ENCODE measurements at places on chromosomes 2 and 18.

GRCh38 chr18:52531836-52532235 is 191.8 kb downstream of the DCC start:
- no peak for DNase-seq

- no peak for DNase-seq
These were observed 143.9 kb upstream of the ITGA6 start for GRCh38 chr2:172283476-172283875.

- no peak for DNase-seq
These were observed 301.0 kb downstream of the STK39 start for GRCh38 chr2:167946441-167946841.

DNA sequence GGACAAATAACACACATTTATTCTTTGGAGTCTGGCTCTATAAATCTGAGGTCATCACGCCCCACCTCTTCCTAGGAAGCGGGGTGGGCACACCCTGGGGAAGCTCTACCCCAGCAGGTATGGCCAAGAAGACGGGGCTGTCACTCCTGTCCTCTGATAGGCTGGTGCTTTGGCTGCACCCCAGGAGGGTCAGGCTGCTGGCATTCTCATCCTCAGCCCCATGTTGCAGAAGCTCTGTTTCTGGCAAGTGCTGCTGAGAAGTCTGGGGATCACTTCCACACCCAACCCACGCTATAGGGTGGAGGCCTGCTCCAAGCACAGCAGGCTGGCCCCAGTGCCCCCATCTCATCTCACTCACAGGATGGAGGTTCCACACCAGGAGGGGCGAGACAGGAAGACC is 17.6 kb downstream of the ARHGEF4 start:
- DNase-seq = no peak

DNA sequence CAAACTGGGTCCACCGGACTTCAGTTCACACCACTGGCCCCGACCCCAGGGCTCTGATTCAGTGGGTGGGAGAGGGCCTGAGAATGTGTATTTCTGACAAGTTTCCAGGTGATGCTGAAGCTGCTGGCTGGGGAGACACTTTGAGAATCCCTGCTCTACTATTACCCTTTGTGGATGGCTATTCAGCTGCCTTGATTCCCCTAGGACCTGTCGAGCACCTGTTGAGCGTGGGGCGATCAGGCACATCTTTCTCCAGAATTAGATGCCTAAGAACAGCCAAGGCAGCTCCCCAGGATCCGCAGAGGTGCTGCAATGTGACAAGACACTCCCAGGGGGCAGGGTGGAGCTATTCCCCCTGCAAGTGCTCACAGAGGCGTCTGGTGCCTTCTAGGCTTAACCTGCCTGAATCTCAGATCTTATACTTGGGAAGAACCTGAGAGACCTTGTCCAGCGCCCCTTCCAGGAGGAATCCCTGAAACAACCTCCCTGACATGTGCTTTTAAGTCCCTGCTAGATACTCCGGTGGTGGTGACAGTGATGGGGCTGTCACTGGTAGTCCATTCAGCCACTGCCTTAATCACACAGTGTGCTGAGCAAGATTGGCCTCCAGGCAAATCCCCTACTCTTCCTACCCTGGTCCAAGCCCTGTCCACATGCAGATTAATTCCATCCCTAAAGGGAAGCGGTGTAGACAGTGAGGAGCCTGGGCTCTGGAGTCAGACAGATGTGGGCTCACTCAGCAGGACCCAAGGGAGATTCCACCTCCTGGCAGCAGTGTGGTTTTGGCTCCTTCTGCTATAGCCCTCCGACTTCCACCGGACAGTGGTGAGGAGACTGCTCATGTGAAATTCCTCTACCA is 43.4 kb upstream of the OTOF start:
- no peak for DNase-seq

- no peak for DNase-seq
These were observed 43.1 kb upstream of the LONRF2 start for GRCh38 chr2:100365434-100365833.

DNA sequence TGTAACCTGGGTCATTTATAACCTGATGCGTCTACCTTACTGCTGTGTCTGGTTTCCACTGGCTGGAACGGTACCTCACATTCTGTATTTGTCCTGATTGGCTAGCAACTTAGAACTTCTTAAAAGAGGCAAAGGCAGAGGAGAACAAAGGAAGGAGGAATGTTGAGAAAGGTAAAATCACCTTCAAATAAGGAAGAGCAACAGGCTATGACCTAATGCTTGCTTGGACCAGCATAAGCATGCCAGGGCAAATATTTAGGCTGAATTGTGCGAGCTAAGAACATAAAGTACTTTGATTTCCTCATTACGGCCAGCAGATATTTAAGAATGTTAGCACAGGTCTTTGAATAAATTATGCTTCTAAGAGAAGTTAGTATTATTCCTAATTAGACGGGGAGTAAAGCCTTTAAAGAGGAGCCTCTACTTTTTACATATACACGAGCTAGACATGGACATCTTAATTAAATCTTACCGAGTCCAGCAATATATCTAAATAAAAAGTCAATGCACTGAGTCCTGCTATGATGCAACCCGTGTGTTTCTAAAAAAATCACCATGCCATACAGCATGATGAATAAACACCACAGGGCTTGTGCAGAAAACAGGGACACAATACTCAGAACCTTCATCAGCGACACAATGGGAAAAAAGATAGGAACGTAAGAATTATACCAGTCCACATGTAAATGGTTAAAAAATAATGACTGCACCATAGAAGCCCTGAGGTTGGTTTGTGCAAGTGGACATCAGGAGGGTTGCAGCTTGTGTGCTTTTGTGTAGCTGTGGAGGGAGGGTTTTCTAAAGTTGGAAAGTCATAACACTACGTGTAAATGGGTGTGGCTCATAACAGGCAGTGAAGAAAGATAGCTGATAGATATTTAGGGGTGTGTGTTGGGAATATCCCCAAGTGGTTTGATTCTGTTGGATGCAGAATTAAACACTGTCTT is 14.2 kb downstream of the SEPTIN2 start:
- no peak for DNase-seq

DNA sequence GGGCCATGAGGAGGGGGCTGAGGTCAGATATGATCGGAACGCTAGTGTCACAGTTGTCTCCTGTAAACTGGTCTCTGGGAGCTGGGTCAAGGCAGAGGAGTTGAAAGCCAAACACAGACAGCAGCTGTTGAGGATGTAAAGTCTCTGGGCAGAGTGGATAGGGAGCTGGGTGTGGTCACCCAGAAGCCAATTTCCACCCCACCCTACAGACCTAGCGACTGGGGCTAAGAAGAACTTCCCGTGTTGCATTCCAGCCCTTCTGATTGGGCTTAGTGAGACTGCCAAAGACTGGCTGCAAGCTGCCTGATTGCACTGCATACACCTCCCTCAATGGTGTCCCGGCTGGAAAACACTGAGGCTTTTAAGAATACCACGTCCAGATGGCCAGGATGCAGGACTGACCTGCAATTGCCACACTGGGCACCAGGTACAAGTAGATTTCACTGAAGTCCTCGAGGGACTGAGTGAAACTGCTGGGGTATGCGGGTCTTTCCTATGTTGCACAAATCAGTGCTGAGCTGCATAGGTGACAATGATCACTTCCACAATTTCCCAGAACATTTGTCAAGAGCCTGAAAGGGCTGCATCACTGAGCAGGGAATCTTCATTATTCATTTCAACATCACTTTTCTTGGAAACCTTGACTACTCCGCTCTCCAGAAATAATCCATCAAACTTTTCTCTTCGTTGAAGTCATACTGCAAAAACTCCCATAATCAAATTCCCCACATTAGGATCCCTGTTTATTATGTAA is 43.1 kb upstream of the EML4 start:
- DNase-seq = no peak

- DNase-seq = no peak
These were observed 39.1 kb upstream of the PPP1R1C start for GRCh38 chr2:181946444-181947127.

GRCh38 chr2:65388596-65389390 is 43.6 kb downstream of the SPRED2 start:
- DNase-seq = no peak

GRCh38 chr2:182182436-182182835 is 196.8 kb downstream of the PPP1R1C start:
- no peak for DNase-seq

DNA sequence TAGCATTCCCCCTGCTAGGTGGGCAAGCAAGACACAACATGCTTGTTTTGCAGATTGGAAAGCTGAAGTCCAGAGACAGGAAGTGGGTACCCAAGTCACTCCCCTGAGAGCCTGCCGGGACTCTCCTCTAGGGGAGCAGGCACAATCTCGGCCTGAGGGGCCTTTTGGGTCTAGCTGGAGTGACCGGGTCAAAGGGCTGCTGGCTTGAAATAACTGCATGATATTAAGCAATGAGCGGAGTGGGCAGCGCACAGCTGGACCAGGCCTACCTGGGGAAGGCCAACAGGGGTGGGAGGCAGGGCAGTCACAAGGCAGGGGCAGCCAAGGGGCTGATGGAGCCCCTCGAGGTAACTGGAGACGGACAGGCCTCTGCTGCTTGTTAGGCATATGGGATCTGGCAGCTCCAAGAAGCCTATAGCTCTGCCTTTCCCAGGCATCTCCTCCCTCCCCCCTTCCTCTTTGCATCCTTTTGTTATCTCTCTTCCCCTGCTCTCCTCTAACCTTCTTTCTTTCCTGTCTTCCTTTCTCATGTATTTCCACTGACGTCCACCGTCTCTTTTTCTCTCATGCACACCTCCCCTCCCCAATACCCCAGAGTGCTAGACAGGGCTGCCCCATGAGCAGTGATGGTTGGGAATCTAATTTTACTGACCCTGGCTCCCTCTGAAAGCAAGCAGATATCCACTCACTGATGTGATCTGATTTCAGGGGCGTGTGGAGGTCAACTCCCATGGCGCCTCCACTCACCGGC is 237.5 kb downstream of the LOXHD1 start:
- no peak for DNase-seq

DNA sequence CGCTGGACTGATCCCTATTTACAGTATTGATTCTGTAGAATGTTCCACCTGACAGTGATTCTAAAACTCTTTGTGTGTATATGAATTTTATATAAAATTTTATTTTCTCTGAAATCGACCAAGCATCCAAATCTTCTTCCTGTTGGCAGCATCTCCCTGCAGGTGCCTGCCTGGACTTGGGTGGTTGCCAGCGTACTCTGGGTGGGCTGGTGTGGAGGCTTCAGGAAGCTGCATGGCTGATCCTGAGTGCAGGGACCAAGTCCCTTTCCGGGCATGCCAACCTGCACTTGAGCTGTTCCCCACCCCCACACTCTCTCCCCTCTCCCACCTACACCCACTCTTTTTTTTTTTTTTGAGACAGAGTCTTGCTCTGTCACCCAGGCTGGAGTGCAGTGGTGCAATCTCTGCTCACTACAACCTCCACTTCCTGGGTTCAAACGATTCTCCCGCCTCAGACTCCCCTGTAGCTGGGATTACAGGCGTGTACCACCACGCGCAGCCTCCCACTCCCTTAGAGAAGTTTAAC is 53.2 kb upstream of the ALKAL2 start:
- DNase-seq = no peak

GRCh38 chr2:199471443-199472057 is 13.8 kb upstream of the SATB2 start:
- DNase-seq = peak; percentile 60

GRCh38 chr2:62424899-62425298 is 81.1 kb downstream of the TMEM17 start:
- DNase-seq = no peak

DNA sequence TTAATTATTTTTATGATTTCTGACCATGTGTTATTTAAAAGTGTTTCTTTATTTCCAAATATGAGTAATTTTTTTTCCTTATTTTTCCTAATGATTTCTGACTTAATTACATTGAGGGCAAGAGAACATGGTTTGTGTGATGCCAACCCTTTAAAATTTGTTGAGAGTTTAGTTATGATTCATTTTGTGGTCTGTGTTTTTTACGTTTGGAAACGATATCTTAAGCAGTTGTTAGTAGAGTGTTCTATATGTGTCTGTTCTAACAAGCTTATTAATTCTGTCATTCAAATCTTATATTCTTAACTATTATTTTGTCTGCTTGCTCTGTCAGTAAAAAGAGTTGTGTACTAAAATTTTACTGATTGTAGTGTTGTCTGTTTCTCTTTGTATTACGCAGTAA is 15.0 kb downstream of the NAB1 start:
- DNase-seq = no peak

- DNase-seq = peak; percentile 59
These were observed 156.3 kb downstream of the SUCLG1 start for GRCh38 chr2:84302513-84303412.

DNA sequence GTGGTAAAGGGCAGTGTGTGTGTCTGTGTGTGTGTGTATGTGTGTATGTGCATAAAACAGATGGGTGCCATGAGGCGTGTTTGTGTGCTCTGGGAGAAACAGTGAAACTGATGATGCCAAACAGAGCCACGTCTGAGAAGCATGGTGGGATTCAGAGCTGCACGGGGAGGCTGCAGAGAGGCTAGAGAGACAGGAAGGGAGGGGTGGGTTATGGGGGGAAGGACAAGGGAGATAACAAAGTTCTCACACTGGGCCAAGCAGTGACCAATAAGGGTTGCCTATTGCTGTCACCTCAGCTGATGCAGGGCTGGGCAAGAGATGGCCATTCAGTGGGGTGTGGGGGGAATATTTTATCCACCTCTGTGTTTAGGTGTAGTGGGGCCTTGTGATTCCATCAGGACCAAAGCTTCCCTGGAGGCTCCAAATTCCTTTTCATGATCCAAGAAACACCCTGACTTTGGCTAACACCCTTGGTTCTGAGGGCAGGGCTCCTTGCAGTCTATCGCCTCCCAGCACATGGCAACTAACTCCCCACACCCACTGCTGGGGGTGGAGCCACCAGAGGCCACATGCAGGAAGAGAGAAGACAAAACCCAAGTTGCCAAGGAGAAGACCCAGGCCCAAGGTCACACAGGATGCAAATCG is 54.2 kb upstream of the POMC start:
- DNase-seq = no peak

GRCh38 chr2:234308073-234308812 is 188.6 kb downstream of the ARL4C start:
- DNase-seq = no peak

DNA sequence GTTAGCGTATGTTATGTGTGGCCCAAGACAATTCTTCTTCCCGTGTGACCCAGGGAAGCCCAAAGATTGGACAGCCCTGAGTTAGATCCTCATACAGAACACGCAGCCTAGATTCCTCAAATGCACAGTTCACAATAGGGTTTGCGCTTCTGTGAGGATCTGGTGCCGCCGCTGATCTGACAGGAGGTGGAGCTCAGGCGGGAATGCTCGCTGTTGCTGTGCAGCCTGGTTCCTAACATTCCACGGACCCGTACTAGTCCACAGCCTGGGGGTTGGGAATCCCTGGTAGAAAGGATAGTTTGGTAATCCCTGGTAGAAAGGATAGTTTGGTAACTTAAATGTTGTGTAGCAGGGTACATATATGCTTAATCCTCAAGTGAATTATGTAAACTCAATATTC is 27.0 kb downstream of the MAPRE3 start:
- no peak for DNase-seq

- DNase-seq = no peak
These were observed 99.0 kb downstream of the MBD2 start for GRCh38 chr18:54125429-54125828.

DNA sequence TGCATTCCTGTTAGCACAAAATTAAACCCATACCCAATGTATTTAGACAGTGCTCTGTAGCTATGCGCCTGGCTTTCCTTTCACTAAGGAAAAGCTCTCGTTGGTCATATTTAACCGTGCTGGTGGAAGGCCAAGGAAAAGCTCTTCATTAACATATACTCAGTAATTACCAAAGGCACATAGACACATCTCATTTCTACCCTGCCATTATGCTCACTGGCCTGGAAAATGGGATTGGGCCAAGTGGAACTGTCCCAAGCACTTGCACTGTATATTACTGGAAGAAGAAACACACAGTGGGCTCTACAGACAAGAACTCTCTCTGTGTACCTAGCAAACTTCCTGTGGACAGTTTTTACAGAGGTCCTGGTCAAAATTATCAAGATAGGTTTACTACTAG is 274.4 kb downstream of the ERBB4 start:
- no peak for DNase-seq
